Activated T-helper 17 cell treated with anti-CD3 and anti-CD28 coated beads, Interleukin-2, amount 50 U/mL, for 72 hours (primary cell): ENCODE measurements at places on chromosomes 4 and X.

GRCh38 chr4:30182786-30183185 is 537.4 kb upstream of the PCDH7 start:
- no peak for ATAC-seq

DNA sequence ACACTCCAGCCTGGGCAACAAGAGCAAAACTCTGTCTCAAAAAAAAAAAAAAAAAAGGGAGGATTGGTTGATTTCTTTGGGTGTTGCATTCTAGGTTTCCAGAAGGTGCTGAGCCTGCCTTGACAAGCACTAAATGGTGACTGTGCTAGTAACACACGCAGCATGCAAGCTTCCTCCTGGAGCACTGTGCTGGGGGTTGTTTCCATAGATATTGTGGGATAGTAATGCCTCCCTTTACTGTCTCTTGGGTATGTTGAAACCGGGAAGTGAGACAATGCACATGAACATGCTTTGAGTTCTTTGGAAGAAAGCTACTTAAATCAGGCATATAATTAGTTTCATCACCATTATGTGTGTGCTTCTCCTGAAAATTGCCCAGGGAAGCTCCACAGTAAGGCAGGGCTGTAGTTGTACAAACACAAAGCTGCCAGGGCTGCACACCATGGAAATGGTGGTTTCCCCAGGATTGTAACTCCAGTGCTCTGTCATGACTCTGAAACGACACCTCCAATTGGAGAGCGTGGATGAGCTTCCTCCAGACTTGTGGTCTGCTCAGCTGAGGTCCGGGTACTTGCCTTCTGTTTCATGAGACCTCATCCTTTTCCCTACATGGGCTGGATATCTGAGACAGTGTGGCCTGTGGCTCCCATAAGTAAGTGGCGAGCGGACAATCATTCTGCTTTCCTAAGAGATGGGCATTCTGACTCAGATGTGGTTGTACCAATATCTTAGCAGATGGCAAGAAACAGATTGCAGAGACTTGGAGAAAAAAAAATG is 31.5 kb upstream of the STOX2 start:
- no peak for ATAC-seq

DNA sequence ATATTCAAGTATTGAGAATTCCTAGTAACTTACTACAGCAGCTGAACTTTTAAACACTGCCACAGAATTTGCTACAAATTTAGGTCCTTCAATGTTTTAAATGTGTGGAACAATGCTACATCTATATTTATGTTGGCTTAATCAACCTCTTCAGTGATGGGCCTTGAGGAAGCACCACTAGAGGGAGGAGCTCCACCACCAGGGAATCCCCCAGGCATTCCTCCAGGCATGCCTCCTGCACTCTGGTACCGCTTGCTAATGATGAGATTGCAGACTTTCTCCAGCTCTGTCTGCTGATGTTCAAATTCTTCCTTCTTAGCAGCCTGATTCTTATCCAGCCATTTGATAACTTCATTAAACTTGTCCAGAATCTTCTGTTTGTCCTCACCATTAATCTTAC is 190.8 kb downstream of the HTR2C start:
- ATAC-seq = no peak

GRCh38 chrX:140360284-140360683 is 144.6 kb downstream of the SOX3 start:
- ATAC-seq = no peak

DNA sequence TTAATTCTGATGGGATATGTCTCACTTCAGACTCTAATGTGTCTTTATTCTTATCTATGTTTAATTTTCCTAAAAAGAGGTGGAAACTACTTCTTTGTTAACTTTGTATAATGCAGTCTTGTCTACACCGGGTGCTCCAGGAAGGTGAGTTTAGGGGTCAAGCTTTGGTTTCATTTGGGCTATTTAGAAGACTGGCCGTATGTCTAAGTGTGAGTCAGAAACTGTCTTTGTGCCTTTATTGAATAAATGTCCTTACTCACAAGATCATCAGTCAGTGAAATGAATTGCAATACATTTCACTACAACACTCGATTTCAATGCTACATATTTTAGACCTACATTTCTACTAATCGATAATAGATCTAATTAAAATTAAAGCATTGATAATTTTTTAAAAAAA is 56.2 kb downstream of the PROM1 start:
- ATAC-seq = no peak
